Activated naive CD8-positive, alpha-beta T cell treated with anti-CD3 and anti-CD28 coated beads, Interleukin-2, amount 50 U/mL, for 24 hours (primary cell): ENCODE measurements at places on chromosomes 2 and 18.

- no peak for DNase-seq
These were observed 40.6 kb downstream of the EHD3 start for GRCh38 chr2:31274401-31275075.

GRCh38 chr2:221857719-221858118, 285.6 kb upstream of the EPHA4 start:
- DNase-seq = no peak

DNA sequence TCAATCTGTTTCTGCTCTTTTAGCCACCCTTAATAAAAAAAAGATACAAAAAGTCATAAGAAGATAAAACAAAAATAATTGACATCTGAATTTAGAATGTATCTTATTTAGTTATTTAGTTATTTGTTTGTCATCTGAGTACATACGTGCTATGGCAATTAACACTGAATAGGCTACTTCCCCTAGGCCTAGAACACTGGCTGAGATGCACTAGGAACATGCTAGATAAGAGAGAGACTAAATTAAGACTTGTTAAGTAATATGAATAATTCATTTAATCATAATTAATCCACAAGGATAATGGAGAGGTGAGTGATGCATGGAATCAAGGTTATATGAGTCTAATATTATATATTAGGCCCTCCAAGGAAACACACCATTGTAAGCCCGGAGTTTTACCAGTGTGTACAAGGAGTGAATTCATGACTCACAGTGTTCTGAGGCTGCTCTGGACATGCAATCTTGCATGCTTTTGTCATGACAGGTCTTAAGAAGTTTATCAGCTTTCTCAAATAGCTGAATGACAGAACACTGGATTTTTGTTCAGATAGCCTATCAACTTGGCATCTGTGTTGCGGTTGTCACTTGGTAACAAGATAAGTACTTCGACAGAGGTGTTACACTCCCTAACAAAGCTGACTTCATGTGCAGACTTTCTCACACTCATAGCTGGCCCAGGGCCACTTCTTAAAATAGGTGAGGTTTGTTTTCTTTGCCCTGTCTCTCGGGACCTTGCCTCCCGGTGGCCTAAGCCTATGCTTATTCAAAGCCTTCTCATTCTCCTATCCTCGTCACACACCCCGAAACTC, 5.0 kb upstream of the SERPINB2 start:
- no peak for DNase-seq

DNA sequence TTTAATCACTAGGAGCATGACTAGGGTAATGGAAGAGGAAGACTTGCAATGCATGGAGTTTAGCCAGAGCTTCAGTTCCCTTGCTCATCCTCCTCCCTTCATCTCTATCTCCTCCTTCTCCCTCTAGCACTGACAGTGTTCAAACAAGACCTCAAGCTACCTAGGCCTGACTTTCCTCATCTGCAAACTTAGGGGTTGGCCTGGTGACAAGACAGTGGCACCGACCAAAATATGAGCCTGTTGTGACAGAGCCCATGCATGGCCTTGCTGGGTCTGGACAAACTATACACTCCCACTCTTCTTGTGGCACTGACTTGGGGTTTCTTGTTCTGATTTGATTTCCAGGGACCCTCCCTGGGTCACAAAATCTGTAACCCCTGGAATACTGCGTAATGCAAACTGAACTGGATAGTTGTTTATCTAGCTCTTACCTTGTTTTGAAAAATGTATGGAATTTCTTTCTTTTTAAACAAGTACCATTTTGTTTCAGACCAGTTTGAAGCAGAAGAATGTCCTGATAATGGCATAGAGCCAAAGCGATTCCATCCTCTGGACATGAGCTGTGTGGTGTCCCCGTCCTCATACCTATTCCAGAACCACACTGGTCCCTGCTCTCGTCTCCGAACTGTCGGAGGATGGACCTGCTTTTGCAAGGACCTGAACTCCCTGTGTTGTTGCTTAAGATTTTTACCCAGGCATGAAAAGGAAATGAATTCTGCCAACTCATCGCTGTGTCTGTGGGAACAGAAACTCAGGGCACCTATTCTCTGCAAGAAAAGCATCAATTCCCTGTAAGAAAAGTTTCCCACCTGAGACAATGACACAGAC, 33.4 kb upstream of the PPP4R1 start:
- no peak for DNase-seq

GRCh38 chr2:227386630-227387029, 1.1 kb downstream of the SCYGR1 start:
- DNase-seq = no peak

- no peak for DNase-seq
These were observed 33.0 kb upstream of the DLX1 start for GRCh38 chr2:172052000-172052983.

- peak; percentile 78 for DNase-seq
These were observed 46.7 kb upstream of the LAPTM4A start for GRCh38 chr2:20097889-20098714.

DNA sequence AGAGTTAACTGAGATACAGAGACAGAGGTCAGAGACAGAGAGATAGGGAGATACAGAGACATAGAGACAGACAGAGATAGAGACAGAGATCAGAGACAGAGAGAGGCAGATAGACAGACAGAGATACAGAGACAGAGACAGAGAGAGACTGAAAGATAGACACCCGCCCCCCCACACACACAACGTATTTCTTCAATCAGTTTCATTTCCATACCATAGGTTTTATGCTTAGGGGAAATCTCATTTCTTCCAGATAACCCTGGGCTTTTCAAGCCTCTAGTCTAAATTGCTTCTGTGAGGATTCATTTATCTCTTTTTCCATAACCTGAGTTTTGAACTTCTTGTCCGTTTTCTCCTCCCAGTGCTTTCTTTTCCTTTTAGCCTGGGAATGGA, 94.6 kb downstream of the CD8B2 start:
- DNase-seq = no peak

GRCh38 chr2:165787334-165787733, 6.7 kb downstream of the GALNT3 start:
- DNase-seq = no peak

GRCh38 chr2:134258684-134259388, 5.0 kb downstream of the MGAT5 start:
- peak; percentile 32 for DNase-seq

DNA sequence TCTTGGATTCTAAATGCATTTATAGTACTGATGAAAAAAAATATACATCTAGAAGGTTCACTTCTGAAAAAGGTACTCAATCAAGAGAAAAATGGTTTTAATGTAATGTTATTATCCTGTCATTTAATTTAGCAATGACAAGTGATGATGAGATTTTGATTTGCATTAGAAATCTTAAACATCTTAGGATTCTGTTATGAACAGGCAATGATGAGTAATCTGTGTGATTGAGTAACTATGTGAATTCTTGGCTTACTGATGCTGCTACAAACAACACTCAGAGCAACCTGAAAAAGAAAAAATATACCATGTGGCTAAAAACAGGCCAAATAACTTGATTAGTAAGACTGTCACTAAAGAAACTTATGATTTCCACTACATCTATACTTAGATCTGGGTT, 30.1 kb downstream of the RBKS start:
- DNase-seq = no peak

- no peak for DNase-seq
These were observed 797 bp downstream of the NXPH2 start for GRCh38 chr2:138779406-138779780.

DNA sequence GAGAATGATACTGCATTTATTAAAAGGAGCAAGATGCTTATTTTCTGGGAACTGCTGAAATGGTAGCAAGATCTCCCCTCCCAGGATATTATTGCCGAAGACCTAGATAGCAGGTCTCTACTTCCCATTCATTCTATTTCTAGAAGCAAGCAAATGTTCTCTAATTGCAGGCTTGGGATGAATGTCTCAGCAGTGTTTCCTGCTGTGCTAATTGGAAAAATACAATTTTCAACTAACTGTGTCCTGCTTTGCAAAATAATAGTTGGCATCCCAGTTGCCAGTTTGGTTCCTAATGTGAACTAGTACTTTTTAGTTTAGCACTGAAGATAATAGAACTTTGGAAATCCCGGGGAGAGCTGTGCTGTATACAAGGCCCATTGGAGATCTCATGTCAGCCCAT, 26.1 kb downstream of the SLC20A1 start:
- no peak for DNase-seq

GRCh38 chr2:1910021-1910420, 165.7 kb upstream of the PXDN start:
- no peak for DNase-seq

- DNase-seq = no peak
These were observed 121.7 kb downstream of the KLHL29 start for GRCh38 chr2:23506531-23507266.

- no peak for DNase-seq
These were observed 147.4 kb upstream of the GPC1 start for GRCh38 chr2:240288087-240288521.

GRCh38 chr2:233593201-233593600, 24.2 kb upstream of the UGT1A8 start:
- no peak for DNase-seq

- no peak for DNase-seq
These were observed 58.1 kb upstream of the OTX1 start for GRCh38 chr2:62992561-62992960.

DNA sequence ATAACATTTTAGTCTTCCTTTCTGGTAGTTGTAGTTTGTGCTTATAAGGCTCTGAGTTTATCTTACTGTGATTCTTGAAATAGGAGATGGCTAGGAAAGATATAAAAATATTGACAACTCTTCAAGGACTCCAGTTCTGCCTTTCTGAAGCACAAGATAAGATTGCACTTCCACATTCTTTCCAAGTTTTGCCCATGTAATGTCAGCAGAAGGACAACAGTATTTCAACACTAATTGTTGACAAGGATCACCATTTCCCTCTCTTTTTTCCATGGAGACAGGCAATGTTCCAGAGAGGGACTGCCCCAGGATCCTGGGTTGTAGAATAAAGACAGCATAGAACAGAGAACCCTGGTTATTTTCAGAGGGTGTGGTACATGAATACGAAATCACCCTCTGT, 279.1 kb upstream of the CNTNAP5 start:
- no peak for DNase-seq

GRCh38 chr2:141468761-141469160, 662.1 kb downstream of the LRP1B start:
- DNase-seq = no peak

DNA sequence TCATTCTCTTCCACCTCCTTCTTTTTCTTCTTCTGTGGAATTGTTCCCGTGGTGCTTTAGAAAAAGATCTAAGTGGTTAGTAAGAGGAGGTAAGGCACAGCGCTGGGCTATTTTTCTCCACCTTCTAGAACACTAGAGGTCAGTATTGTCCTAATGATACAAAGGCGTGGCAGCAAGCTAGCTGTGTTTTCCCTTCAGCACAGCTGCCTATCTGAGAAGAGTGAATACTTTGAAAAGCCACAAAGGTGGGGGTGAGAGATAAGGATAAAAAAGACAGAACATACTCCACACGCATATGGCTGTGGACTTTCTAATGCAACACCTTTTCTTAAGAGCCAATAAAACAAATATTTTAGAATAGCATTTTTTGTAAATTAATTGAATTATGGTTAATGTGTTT, 2.1 kb downstream of the CNTNAP5 start:
- no peak for DNase-seq

- DNase-seq = peak; percentile 28
These were observed 156.4 kb upstream of the ITGA4 start for GRCh38 chr2:181300600-181301291.

DNA sequence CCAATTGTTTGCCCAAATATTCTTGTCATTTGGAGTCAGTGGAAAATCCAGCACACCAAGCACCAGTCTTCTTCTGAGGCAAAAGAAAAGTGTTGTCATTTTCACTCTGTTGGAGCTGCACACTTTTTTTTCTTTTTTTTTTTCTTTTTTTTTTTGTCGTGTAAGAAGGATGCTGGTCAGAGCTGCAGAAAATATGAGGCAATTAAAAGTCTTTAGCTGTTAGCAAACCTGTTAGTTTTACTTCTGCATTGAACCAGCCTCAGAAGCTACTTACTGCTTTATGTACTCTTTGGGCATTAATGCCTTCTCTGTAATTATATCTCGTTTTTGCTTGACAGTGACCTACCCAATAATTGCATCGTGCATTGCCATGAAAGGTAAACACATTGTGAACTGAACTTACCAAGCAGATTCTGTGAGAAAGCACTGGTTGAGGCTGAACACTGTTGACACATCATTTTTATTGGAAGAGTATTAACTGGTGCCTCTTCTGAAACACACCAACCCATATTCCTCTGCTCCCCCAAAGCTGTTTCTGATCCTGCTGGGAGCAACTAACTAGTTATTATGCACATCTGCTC, 165.4 kb downstream of the CAPN13 start:
- no peak for DNase-seq

- no peak for DNase-seq
These were observed 240.0 kb upstream of the NT5C1B start for GRCh38 chr2:18829251-18829902.

DNA sequence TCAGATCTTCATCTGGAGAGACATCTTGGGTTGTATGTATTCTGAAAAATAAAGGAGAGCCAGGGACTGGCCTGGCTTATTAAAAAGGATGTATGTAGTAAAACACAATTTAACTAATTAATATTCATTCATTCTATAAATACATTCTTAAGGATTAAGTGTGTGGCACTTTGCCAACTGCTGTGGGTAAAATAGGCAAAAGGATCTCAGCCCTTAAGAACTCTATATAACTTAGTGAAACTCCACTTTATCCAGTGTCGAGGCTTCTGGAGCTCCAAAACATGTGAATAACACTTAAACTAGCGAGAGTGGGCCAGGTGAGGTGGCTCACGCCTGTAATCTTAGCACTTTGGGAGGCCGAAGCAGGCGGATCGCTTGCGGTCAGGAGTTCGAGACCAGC, 7.7 kb upstream of the STK39 start:
- DNase-seq = no peak

DNA sequence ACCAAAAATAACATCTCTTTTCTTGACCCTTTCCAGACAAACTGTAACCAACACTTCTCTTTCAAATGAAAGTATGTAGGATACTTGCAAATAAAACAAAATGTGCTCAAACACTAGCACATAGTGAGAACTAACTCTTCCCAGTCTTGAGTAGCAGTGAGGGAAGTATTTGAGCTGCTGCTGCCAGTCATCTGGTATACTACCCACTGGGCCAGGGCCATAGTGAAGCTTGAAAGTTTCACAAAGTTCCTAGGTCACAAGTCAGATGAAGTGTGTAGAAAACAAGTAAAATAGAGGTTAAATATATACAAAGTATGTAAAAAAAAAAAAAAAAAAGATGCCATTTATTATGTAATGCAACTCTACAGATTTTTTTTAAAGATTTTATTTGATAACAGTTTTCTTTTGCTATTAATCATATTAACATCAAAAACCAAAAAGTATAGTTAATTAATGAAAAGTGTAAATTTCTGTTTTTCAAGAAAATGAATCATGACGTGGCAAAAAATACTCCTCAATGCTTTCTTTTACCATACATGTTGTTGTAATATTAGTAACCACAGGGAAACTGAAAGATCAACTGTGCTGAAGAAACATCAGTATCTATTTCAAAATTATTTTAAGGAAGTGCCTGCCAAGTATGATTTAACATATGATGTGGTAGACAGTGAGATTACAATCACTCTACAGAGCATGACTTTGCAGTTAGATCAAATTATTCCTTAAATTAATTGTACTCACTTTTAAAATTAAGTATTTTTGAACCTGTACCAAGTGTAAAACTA, 21.6 kb upstream of the TRIB2 start:
- DNase-seq = no peak

GRCh38 chr2:235373171-235373570, 120.7 kb upstream of the AGAP1 start:
- DNase-seq = no peak
